ENCODE measurements at places on chromosomes 16 and 17.
A peak's percentile ranks its signal among the peaks of the same experiment; 100 is the strongest.

- DNase-seq = peak; percentile 65
Measured at GRCh38 chr16:83351846-83352245, 455.9 kb upstream of the HSBP1 start.

- DNase-seq = no peak
Measured at GRCh38 chr17:75614006-75614405, 19.2 kb upstream of the SMIM5 start.

DNA sequence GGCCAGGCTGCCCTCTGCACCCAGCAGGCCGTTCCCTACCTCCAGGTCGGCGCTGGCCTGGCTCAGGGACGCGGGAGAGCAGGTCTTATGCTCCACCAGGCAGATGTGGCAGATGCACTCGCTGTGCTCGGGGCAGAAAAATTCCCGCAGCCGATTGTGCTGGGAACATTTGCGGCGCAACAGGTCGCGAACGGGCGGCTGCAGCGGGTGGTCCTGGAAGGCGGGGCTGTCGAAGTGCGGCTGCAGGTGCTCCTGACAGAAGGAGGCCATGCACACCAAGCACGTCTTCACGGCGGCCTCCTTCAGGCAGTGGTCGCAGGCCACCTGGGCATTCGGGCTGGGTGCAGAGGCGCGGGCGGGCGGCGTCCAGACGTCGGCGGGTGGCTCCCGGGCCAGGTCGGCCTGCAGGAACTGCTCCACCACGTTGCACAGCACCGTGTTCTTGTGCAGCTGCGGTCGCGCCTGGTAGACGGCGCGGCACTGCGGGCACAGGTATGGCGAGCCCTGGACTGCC is 439 bp downstream of the TRIM25 start:
- DNase-seq = no peak

GRCh38 chr17:10398352-10398751 is 23.4 kb downstream of the MYH8 start:
- DNase-seq = no peak

GRCh38 chr16:1300664-1301476 is 8.6 kb upstream of the UBE2I start:
- peak; percentile 45 for DNase-seq

Measured in M059J (cell line).